ENCODE measurements at places on chromosomes 7 and 10. TPM values are rescaled to one million over a fixed set of nuclear protein-coding genes. Genes with fewer than 3 reads are reported as not detected.

STAG3 gene
- 0.56 TPM for total RNA-seq

DKK1 gene
- 3.2 TPM for total RNA-seq

DNA sequence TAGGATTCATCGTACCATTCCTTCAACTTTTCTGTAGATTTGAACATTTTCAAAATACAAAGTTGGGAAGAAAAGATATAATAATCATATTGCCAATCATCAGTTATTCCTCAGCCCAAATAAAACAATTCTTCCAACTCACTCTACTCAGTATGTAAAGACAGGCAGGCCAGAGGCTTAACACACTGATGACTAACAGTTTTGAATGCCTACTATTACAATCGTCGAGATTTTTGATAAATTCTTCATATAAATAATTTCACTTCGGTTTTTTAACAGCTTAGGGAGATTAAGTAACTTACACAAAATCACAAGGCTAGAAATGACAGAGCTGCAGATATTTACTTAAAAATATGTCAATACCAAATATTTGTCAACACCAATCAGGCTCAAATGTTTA is 17.6 kb downstream of the CYTH3 start:
- no peaks in the 10 kb centered on the region for H3K36me3 ChIP-seq
- no peak overlapping the region for H3K4me3 ChIP-seq
- DNase-seq = no peak
- H3K4me1 ChIP-seq = peaks cover 84% of the 10 kb centered on the region

GRCh38 chr10:69810097-69810496 is 8.4 kb downstream of the COL13A1 start:
- H3K36me3 ChIP-seq = no peaks in the 10 kb centered on the region
- no peaks in the 10 kb centered on the region for H3K27me3 ChIP-seq
- no peak for DNase-seq
- no peak overlapping the region for H3K4me3 ChIP-seq
- H3K27ac ChIP-seq = no peak overlapping the region
- no peaks in the 10 kb centered on the region for H3K4me1 ChIP-seq

DNA sequence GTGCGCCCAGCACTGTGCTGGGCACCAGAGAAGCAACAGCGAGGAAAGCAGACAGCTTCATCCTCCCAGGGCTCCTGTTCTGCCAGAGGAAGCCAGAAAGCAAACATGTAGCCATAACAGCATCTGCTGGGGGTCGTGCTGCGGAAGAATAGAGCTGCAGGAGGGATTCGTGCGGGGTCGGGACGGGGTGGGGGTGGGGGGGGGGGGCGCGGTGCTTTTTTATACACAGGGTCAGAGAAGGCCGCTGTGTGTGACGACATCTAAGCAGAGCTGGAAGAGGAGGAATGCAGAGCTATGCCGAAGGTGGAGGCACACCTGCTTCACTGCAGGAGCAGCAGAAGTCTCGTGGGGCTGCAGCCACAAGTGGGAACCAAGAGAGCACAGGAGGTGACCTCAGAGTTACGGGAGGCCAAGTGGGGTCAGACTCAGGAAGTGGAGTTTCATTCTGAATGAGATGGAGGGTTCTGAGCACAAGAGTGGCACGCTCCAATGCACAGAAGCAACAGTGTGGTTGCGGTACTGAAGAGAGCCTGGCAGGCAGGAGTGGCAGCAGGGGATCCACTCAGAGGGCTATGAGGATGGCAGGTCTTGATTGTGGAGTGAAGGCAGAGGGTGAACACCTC is 11.1 kb downstream of the PKD1L1 start:
- H3K4me3 ChIP-seq = no peak overlapping the region
- no peaks in the 10 kb centered on the region for H3K27me3 ChIP-seq
- no peak overlapping the region for H3K27ac ChIP-seq
- no peaks in the 10 kb centered on the region for H3K36me3 ChIP-seq
- no peak for DNase-seq

DNA sequence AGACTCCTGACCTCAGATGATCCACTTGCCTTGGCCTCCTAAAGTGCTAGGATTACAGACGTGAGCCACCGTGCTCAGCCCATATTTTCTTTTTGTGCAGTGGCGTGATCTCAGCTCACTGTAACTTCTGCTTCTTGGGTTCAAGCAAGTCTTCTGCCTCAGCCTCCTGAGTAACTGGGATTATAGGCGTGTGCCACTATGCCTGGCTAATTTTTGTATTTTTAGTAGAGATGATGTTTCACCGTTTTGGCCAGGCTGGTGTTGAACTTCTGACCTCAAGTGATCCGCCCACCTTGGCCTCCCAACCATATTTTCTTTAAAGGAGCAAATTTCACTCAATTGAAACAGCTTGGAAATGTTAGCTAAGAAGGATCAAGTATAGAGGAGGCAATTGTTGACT is 16.5 kb downstream of the GBF1 start:
- no peak for DNase-seq
- H3K27ac ChIP-seq = no peak overlapping the region
- H3K4me1 ChIP-seq = peaks cover 28% of the 10 kb centered on the region
- no peaks in the 10 kb centered on the region for H3K27me3 ChIP-seq

- no peak overlapping the region for H3K4me3 ChIP-seq
- no peak for DNase-seq
- no peaks in the 10 kb centered on the region for H3K36me3 ChIP-seq
- H3K27me3 ChIP-seq = no peaks in the 10 kb centered on the region
These were observed 547.7 kb downstream of the TNS3 start for GRCh38 chr7:47034180-47034579.

GRCh38 chr10:78427497-78428031 is 393.9 kb downstream of the RPS24 start:
- no peak overlapping the region for H3K27ac ChIP-seq
- H3K4me3 ChIP-seq = no peak overlapping the region
- no peaks in the 10 kb centered on the region for H3K36me3 ChIP-seq
- no peak for DNase-seq
- H3K4me1 ChIP-seq = no peaks in the 10 kb centered on the region
- H3K27me3 ChIP-seq = no peaks in the 10 kb centered on the region

GRCh38 chr7:2710286-2710655 is 22.3 kb downstream of the AMZ1 start:
- no peak for DNase-seq
- H3K36me3 ChIP-seq = no peaks in the 10 kb centered on the region
- H3K27ac ChIP-seq = no peak overlapping the region
- H3K4me3 ChIP-seq = no peak overlapping the region

Measured in thoracic aorta (tissue), 2 donors.